Inflammatory macrophage treated with lipopolysaccharide for 4 hours (primary cell): ENCODE measurements at places on chromosomes 7 and 10.

GRCh38 chr10:114623661-114624294, 34.3 kb downstream of the ABLIM1 start:
- DNase-seq, result no peak

GRCh38 chr10:73889014-73889413, 14.7 kb upstream of the CAMK2G start:
- peak; percentile 99 for DNase-seq

DNA sequence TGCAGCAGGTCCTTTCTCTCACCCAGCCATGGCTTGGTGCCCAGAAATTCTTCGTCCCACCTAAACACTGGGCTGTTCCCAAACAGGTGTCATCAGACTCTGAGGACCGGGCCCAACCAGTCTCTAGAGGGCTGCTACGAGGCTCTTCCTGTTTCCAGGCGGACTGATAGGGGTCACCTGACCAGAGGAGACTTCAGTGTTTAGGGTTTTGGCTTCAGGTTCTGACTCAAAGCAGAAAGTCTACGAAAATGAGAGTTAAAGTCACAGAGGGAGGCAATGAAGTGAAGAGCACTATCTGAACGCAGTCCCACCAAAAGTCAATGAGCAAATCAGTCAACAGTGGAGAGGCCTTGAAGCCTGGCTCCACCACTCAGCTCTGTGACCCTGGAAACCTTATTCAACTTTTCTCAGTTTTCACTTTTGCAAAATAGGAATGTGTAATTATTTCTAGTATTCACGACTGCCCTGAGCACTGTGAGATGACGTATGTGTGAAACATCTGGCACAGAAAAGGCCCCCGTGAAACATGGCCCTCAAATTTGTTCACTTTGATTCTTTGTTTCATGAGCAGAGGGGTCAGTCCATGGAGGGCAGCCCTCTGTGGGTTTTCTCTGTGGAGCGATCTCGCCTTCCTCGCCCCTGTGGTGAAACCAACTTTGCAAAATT, 189.9 kb upstream of the PDE1C start:
- no peak for DNase-seq

DNA sequence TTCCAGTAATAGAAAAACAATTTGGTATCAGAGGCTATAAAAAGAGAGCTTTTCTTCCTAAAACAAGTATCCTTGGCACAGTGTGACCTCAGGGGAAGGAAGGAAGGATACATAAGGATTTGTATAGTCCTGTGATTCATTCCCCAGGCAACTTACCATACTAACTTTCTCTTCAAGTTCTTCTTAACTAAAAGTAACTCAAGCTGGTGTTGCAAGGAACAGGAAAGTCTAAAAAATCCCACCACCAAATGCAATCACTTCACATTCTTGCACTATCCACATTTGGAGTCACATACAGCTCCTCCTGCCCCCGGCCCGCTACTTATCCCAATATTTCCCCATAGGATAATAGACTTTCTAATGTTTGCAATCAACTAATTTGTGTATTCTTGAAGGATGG, 84.8 kb downstream of the PRKAG2 start:
- peak; percentile 86 for DNase-seq

GRCh38 chr7:47576031-47576865, 5.7 kb downstream of the TNS3 start:
- no peak for DNase-seq

- no peak for DNase-seq
Observed at GRCh38 chr7:1853431-1853985, 183.4 kb downstream of the ELFN1 start.

DNA sequence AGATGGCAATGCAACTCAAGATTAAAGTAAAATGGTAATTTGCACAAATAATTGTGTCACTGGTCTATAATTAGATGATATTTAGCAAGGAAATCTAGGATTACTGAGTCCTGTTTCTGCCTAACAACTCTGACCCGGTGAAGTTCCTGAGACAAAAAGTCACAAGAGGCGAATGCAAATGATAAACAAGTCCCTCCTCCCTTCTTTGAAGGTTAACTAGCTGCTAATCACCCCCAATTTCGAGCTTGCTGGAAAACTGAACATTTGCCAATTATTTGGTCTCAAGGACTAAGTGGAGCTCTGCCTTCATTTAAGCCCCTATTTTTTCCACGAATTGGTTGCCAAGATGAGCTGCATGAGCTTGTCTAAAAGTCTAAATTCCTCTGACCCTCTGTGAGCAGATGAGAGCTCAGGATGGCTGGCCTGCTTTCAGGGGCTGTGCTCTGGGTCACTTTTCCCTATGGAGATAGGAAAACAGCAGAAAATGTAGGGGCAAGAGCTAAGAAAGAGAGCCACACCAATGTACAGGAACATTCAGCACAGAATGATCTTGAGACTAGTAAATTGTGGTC, 127.3 kb downstream of the MBL2 start:
- DNase-seq, result no peak

DNA sequence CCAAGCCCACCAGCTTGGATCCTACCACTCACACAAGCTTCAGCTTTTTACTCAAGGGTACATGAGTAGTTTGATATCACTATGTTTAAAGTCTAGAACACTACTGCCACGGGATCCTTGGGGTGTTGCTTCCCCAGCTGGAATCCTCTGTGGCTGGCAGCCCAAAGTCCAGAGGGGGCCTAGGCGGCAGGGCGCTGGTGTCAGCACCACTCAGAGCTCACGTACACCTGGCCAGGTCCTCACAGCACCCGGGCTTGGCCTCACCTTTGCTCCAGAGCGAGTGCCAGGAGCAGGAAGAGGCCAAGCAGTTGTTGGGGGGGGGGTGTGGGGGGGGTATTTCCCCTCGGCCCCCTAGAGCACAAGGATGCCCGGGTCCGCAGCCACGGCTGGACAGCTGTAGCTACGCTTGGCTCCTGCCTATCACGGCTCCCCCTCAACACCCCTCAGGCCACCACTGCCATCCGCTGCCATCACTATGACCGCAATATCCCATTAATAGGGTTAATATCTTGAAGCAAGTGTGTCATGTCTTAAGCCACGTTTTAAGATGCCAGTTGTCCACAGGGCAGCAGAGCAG, 17.0 kb downstream of the ZDHHC6 start:
- DNase-seq, result no peak

DNA sequence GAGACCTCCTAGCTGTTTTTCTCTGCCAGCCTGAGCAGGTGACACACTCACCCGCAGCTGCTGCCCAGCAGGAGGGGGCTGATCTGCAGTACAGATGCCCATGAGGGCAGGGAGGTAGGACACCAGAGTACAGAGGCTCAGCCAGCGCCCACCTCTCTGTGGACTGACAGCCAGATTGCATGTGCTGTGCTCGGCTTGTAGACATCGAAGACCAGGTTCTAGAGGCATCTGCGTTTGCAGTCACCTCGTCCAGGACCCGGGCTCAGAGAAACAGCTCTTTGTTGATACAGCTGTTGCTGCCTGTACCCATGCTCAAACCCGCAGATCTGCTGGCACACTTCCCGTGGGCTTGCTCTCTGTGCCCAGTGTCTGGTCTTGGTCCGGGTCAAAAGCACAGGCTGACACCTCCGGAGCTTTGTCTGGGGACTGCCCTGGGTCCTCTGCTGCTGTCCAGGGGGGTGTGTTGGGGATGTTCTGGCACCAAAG, 224.7 kb downstream of the GLRX3 start:
- DNase-seq, result no peak

GRCh38 chr7:99837649-99838361, 10.0 kb downstream of the CYP3A43 start:
- DNase-seq, result peak; percentile 78

DNA sequence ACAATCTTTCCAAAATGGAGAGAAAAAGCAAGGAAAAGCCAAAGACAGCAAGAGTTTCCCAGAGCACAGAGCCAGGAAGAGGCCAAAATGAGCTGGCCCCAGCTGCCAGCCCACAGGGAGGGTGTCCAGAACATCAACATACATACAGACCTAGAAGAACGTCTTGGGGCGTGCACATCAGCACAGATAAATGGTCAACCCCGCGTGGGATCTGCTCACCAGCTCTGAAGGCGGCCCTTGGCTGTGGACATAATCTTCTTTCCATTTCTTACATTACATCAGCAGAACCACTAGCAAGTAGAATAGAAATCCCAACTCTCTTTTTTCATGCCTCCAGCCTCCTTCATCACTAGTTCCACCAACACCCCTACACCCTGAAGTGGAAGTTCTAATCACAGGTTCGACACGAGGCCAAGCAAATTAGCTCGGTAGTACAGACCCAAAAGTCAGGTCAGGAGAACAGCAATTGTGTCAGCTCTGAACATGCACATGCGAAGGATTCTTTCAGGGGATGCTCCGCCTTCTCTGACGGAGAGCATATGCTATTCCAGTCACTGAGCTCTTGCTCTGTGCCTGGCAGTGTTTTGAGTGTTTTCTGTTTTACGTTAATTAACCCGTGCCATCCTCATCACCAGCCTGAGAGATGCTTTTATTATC, 16.4 kb downstream of the SH3PXD2A start:
- DNase-seq, result no peak

DNA sequence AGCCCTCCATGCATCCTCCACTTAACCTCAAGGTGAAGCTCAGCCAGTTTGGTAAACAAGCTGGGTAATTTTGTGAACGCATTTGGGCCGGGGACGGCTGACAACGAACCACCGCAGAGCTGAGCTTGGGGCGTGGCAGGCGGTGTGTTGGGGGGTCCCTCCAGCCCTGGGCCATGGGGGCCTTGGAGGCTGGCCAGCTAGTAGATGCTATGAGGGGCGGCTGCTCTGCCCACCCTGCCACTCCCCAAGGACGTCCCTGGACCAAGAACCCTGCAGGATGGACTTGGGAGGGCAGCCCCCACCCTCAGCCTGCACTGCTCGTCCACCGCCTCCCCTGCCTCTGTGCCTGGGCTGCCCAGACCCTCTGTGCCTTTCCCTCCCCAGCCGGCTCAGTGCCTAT, 12.0 kb upstream of the SCART1 start:
- DNase-seq, result no peak

DNA sequence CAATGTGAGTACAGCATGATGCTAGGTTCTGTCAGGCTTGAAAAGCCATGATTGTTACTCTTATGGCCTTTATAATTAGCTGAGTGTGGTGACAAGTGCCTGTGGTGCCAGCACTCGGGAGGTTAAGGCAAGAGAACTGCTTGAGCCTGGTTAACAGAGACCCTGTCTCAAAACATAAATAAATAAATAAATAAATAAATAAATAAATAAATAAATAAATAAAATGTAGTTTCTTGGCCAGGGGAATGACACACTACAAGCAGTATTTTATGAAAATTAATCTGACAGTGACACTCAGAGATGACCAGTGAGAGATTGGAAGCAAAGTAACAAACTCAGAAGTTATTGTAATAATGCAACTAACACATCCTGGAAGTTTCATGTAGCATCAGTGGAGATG, 2.3 kb upstream of the MORN4 start:
- DNase-seq, result no peak

DNA sequence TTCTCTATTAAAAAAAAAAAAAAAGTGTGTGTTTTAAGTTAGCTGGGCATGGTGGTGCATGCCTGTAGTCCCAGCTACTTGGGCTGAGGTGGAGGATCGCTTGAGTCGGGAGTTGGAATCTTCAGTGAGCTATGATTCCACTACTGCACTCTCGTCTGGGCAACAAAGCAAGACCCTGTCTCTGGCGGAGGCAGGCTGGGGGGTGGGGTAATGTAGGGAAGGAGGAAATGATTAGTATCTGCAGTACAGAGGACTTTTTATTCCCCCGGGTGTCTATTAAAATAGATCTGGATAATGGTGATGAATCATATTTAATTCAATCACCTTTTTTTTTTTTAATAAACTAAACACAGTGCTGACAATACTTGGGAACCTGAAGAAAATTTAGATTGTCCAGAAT, 6.5 kb downstream of the CBX3 start:
- no peak for DNase-seq

GRCh38 chr10:103969436-103969835, 2.5 kb downstream of the SLK start:
- no peak for DNase-seq

- no peak for DNase-seq
Observed at GRCh38 chr10:125134916-125135770, 25.2 kb downstream of the CTBP2 start.

GRCh38 chr7:130901209-130901783, 167.3 kb upstream of the KLF14 start:
- peak; percentile 50 for DNase-seq

- no peak for DNase-seq
Observed at GRCh38 chr7:12174931-12175330, 36.2 kb upstream of the TMEM106B start.

GRCh38 chr7:113209449-113210203, 91.3 kb upstream of the SMIM30 start:
- peak; percentile 55 for DNase-seq

DNA sequence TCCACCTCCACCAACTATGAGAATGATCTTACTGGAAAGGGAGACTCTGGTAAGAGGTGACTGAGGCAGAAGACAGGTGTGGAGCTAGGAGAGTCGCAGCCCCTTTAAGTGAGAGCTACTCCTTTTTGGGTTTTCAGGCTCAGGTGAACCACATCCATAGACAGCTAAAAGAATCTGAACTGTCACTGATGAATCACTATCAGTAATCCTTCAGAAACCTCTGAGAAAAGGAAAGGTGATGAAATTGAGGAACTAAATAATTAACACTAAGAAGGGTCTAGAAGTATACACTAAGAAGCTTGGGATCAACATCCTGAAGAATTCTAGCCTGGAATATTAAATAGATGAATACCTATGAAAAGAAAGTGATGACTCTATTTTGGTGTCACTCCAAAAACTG, 83.0 kb downstream of the SORBS1 start:
- DNase-seq, result no peak

- peak; percentile 44 for DNase-seq
Observed at GRCh38 chr10:95758351-95759025, 2.5 kb downstream of the ENTPD1 start.

DNA sequence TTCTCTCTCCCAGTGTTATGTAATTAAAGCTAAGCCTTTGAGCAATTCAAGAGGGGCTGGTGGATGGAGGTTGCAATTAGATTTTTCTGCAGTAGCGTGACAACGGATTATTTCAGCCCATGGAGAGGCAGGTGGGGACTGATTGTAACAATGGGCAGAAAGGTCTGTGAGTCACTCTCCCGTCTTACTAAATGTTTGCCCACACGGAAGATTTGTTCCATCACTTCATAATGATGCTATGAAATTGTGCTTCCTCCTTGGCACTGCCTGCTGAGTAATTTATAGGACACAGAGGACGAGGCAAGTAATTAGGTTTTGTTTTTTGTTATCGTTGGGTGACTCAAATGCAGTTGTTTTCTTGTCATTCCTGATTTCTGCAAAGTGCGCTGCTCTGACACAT, 594.5 kb upstream of the DPP6 start:
- DNase-seq, result no peak

DNA sequence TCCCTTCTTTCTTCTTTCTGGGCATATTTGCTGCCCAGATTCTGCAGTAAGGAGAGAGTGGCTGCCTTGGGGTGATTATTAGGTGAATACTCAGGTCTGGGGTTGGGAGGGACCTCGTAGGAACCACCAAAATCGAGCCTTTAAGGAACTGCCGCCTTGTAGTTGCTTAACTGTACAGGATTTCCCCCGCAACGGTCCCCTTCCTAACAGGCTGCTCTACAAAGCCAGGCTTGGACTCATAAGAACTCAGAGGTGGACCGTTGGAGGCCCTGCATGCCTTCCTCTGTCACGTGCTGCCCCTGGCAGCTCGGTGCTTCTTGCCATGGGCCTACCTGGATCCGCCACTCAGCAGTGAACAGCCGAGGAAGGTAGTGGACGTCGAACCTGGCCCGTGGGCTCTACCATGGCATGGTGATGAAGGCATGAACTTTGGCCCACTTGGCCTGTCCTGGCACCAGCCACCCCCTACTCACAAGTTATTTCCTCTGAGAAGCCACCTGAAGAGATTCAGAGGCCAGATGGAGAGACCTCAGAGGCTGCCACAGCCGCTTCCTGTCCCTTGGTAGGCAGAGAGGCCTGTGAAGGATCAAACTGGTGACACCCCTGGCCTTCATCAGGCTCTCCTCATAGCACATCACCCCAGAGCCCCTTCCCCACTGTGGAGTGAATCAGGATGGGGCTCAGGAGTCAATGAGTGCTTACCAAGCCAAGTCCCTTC, 54.6 kb downstream of the NOD1 start:
- DNase-seq, result no peak
